ENCODE measurements at places on chromosomes 5 and 9. TPM values are rescaled to one million over a fixed set of nuclear protein-coding genes. Genes with fewer than 3 reads are reported as not detected.
A peak's percentile ranks its signal among the peaks of the same experiment; 100 is the strongest.

DNA sequence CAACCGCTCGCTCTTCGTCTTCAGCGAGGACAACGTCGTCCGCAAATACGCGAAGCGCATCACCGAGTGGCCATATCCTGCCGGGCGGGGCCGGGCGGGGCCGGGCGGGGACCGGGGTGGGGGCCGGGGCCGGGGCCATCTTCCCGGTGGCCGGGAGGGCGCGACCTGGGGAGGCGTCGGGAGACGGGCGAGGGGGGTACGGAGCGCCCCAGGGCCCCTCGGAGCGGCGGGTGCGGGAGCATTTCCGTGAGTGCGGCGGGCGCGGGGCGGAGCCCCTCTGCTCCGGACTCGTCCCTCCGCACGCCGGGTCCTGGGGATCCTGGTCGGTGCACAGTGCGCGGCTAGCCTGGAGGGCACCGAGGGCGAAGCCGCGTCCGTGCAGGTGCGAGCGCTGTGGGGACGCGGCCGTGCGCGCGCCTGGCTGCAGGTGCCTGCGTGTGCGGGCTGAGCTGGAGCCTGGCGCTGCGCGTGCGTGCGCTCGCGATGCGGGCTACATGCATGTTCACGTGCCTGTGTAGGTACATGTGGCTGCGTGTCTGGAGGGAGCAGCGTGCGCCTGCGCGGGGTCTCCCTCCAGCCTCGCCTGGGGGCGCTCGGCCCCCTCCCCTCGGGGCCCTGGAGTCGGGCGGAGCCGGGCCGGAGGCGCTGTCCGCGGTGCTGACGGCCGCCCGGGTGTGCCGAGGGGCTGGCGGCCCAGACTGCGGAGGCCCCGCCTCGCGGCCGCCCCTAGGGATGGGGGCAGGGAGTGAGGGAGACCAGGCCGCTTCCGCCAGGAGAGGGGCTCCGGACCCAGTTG lies 762 bp downstream of the CACNA1B start:
- DNase-seq, result peak; percentile 38
- H3K27ac ChIP-seq, result no peak overlapping the region
- H3K27me3 ChIP-seq, result peaks cover 35% of the 10 kb centered on the region
- no peak overlapping the region for H3K4me3 ChIP-seq

DNA sequence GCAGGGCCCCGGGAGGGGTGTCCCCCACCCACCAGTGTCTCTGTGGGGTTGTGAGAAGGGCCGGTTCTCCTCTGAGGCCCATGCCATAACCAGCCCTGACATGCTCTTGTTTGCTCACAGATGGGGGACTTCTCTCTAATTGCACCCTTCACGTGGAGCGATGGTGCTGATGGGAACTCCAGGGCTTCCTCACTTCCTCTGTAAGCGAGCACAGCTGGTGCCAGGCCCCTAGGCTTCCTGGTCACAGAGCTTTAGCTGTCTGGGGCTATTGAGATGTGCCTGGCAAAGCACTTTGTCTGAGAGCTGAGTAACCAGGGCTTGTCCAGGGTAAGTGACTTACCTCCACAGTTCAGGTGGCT lies 36.4 kb downstream of the PHF2 start:
- peak; percentile 36 for DNase-seq
- peaks cover 13% of the 10 kb centered on the region for H3K36me3 ChIP-seq
- H3K4me3 ChIP-seq, result no peak overlapping the region

DNA sequence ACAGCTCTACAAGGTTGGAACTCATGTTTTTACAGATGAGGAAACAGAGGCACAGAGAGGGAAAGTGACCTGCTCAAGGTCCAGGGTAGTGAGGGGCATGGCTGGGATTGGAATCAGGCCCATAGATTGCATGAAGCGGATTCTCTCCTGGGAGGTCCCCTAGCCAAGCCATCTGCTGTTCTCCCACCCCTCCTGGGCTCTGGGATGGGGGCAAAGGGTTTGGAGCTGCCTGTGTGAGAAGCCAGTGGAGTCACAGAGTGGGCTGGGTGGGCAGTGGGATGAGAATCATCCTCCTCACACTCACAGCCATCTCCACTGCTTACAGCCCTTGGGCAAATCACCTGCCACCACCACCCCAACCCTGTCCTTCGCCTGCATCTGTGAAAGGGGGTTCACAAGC lies 38.6 kb upstream of the PSD2 start:
- H3K27ac ChIP-seq, result no peak overlapping the region
- peaks cover 33% of the 10 kb centered on the region for H3K27me3 ChIP-seq
- H3K4me3 ChIP-seq, result no peak overlapping the region
- H3K4me1 ChIP-seq, result peaks cover 20% of the 10 kb centered on the region
- no peaks in the 10 kb centered on the region for H3K36me3 ChIP-seq
- no peak for DNase-seq

CDC20B gene
- total RNA-seq, result not detected

GRK6 gene
- total RNA-seq, result 177 TPM

DNA sequence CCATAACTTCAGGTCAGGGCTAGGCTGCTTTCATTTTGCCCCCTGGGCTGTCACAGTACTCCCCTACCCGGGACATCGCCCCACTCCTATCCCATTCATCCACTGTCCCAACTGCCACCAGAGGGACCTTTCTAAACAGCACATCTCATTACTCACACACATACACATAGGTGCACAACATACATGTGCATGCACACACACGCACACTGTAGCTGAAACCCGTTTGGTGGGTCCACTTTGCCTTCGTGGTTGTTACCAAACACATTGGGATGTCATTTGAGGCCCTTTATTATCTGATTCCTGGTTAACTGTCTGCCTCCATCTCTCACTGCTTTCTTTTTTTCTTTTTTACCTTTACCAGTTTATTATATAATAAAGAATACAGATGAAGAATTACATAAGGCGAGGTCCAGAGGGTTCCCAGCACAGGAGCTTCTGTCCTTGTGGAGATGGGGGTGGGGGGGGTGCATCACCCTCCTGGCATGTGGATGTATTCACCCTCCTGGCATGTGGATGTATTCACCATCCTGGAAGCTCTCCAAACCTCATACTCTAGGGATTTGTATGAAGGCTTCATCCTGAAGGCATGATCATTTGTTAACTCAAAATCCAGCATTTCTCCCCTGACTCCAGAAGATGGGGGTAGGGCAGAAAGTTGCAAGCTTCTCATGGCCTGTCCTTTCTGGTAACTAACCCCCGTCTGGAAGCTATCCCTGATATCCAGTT lies 186.0 kb downstream of the GOLPH3 start:
- H3K4me3 ChIP-seq, result no peak overlapping the region
- no peaks in the 10 kb centered on the region for H3K36me3 ChIP-seq
- H3K27ac ChIP-seq, result no peak overlapping the region

DNA sequence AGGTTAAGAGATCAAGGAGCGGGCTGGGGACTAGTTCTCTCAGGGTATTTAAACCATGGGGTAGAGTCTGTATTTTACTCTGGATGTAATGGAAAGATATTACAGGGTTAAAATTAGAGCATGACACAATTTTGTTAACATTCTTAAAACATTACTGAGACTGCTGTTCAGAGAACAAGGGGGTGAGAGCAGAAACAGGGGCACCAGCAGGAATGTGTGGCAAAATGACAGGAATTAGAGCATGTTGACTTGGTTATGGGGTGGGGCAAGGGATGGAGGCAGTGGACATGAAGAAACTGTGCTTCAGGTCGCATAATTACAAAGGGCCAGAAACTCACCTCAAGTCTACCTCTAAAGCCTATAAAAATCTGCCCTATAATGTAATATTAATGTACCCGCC lies 75.0 kb downstream of the TMEM232 start:
- H3K27ac ChIP-seq, result no peak overlapping the region
- no peaks in the 10 kb centered on the region for H3K36me3 ChIP-seq
- no peaks in the 10 kb centered on the region for H3K4me1 ChIP-seq
- no peaks in the 10 kb centered on the region for H3K27me3 ChIP-seq

- H3K36me3 ChIP-seq, result peaks cover 3% of the 10 kb centered on the region
- no peak overlapping the region for H3K27ac ChIP-seq
- peaks cover 33% of the 10 kb centered on the region for H3K4me1 ChIP-seq
- no peak overlapping the region for H3K4me3 ChIP-seq
- DNase-seq, result no peak
Measured at GRCh38 chr9:5617749-5618148, 11.2 kb upstream of the RIC1 start.

BAAT gene
- total RNA-seq, result not detected

GRCh38 chr9:107488375-107489143 lies 1.0 kb downstream of the KLF4 start:
- DNase-seq, result peak; percentile 28
- peak overlapping the region; percentile 51 for H3K4me3 ChIP-seq
- H3K27ac ChIP-seq, result no peak overlapping the region
- H3K27me3 ChIP-seq, result peaks cover 56% of the 10 kb centered on the region

GRCh38 chr9:108316630-108317029 lies 539.2 kb downstream of the ACTL7B start:
- DNase-seq, result no peak
- H3K27ac ChIP-seq, result no peak overlapping the region
- H3K27me3 ChIP-seq, result no peaks in the 10 kb centered on the region

DNA sequence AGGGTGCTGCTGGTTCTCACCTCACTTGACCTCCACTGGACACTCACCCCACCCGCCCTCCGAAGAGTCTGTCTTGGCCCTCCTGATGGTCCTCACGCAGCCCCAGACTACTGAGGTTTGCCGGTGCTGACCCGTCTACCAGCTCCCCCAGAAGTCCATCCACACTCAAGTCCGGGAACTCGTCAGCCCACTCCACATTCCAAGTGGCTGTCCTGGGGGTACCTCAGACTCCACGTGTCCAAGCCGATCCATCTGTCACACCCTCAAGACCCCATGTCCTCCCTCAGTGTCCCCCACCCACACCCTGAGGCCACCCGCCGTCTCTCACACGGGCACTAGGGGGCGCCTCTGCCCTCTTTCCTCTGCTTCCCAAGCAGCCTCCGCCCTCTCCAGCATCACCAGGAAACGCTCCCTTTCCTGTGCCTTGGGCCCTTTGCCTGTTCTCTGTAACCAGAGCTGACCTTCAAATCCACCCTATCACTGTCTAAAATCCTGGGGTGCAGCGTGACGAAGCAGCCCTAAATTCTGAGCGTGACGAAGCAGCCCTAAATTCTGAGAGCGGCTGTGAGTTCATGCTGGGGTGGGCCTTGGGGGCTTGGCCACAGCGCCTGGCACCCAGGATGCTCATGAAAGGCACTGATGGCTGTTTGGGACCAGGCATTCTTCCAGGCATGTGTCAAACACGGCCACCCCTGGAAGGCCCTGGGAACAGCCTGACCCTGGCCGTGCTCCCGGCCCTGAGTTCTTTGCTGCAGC lies 95.7 kb downstream of the KCNT1 start:
- H3K4me3 ChIP-seq, result no peak overlapping the region
- no peaks in the 10 kb centered on the region for H3K27me3 ChIP-seq
- peaks cover 3% of the 10 kb centered on the region for H3K4me1 ChIP-seq
- no peak overlapping the region for H3K27ac ChIP-seq

CD14 gene
- 0.62 TPM for total RNA-seq

DNA sequence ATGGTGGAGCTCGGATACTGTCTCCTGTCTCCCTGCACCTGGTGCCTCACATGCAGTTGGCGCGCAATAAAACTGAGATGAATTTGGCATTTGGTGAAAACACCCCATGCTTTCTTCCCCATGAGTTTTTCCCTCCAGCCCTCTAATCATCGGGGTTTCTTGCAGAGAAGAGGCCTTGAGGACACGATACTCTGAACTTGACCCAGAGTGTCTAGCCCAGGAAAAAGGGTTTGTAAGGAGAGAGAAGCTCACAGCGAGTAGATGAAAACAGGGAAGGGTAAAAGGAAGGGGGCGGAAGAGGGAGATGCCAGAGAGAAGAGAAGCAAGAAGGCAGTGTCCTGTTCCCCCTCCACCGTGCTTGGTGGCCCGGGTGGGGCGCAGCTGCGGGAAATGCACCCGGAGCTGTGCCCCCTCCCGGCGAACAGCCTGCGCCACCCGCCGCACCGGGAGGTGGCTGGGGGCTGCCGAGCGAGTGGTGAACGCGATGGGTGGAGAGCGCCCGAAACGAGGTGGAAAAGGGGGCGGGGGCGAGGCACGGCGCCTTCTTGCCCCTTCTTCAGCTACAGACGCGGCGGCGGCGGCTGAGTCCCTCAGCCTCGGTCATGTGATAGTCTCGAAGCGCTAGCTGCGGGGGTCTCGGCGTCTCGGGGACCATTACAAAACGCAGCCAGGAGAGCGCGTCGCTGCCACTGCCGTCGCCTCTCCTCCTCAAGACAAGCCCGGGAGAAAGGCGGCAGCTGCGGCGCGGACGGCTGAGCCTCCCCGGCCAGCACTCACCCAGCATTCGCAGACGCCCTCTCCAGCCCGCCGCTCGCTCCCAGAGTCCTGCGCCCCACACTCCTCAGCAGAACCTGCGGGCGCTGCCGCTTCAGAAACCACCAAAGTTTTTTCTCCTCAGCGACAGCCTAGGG lies 1.1 kb upstream of the FOXB2 start:
- peaks cover 33% of the 10 kb centered on the region for H3K4me1 ChIP-seq
- H3K4me3 ChIP-seq, result no peak overlapping the region
- H3K27ac ChIP-seq, result no peak overlapping the region
- DNase-seq, result no peak

DNA sequence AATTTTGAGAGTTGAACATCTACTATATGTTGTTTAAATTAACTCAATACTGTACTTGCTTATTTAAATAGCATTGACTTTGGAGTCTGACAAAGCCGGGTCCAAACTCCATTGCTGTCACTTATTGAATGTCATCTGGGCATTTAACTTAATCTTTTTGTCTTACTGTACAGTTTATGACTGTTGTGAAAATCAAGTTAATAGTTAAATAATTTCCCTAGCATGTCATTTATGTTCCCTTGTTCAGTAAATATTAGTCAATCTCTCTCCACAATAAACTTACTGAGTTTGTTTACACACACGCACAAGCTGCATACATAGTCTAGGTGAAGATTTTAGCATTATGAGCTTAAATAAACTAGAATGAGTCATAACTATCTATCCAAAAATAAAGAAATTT lies 6.3 kb upstream of the UGCG start:
- H3K4me1 ChIP-seq, result peaks cover 14% of the 10 kb centered on the region
- no peaks in the 10 kb centered on the region for H3K27me3 ChIP-seq
- no peaks in the 10 kb centered on the region for H3K36me3 ChIP-seq
- no peak for DNase-seq
- no peak overlapping the region for H3K4me3 ChIP-seq

DNA sequence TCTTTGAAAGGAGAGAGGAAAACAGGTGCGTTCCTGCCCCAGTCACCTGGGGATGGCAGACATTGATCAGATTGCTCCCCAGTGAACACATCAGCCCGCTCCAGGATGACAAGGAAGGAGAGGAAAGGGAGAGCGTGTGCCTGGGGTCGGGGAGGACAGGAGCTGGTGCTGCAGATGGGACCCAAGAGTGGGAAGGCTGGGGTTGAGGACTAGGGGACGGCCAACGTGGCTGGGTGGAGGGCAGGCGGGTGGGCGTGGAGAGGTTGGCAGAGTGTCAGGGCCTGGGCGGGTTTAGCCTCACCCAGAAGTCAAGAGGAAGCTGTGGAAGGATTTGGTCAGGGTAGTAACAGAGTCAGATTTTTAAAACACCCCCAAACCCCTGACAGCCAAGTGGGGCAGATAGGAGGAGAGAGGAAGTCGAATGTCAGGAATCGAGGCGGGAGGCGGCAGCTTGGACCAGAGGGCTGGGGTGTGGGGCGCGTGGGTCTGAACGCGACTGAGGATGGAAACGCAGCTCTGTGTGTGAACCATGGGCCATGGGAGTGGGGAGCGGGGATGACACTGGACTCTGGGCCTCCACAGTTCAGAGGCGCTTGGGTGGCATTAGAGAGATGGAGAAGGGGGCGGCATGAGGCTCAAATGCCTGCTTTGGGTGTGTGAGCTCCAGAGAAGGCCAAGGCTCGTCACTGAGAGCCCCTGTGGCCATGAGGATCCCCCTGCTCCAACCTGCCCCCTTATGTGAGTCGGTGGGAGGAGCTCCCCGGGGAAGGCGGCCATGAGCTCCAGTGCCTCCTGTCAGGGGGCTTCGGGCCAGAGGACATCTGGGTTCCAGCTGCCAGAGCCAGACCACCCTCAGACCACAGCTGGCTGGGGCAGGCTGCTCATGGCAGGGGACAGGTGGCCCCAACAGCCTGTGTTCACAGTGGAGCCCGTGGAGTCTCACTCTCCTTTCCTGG lies 24.6 kb downstream of the LAMC3 start:
- no peaks in the 10 kb centered on the region for H3K36me3 ChIP-seq
- H3K27ac ChIP-seq, result no peak overlapping the region
- no peaks in the 10 kb centered on the region for H3K4me1 ChIP-seq

PCDHGB4 gene
- 0.07 TPM for total RNA-seq

C5orf58 gene
- not detected for total RNA-seq

Data from activated CD4-positive, alpha-beta memory T cell treated with anti-CD3 and anti-CD28 coated beads for 36 hours (primary cell).